A172 (cell line): ENCODE measurements at places on chromosomes 7 and 10.

GRCh38 chr10:99339077-99339476 lies 9.9 kb downstream of the CNNM1 start:
- DNase-seq = peak; percentile 12

GRCh38 chr10:533186-533585 lies 156.3 kb downstream of the DIP2C start:
- DNase-seq = no peak

GRCh38 chr10:86258499-86258898 lies 108.1 kb downstream of the GRID1 start:
- peak; percentile 22 for DNase-seq

DNA sequence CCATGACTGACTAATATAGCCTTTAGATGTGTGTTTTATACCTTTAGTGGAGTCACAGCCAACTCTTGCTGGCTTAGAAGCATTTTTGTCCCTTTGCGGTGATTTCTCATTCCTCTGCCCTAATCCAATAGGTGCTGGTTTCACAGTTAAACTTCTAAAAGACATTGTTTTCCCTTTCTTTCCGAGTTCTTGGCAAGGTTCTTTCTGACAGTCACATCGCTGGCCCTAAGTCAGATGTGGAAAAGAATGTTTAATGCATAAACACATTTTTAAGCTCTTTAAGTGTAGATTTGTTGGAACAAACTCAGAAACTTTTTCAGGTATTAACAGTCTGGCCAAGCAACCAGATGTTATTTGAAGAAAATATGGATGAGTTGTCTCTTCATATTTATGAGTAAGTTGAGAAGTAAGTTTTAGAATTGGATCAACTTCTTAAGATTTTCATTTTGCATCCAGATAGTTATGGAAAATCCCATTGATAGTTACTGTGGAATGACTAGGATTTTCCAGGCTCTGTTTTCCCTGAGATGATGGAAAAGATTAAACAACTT lies 4.1 kb downstream of the EPDR1 start:
- DNase-seq = no peak

GRCh38 chr7:39304668-39305405 lies 261.4 kb upstream of the YAE1 start:
- DNase-seq = peak; percentile 48

- DNase-seq = no peak
Observed at GRCh38 chr7:99393355-99394187, 14.8 kb downstream of the PDAP1 start.

DNA sequence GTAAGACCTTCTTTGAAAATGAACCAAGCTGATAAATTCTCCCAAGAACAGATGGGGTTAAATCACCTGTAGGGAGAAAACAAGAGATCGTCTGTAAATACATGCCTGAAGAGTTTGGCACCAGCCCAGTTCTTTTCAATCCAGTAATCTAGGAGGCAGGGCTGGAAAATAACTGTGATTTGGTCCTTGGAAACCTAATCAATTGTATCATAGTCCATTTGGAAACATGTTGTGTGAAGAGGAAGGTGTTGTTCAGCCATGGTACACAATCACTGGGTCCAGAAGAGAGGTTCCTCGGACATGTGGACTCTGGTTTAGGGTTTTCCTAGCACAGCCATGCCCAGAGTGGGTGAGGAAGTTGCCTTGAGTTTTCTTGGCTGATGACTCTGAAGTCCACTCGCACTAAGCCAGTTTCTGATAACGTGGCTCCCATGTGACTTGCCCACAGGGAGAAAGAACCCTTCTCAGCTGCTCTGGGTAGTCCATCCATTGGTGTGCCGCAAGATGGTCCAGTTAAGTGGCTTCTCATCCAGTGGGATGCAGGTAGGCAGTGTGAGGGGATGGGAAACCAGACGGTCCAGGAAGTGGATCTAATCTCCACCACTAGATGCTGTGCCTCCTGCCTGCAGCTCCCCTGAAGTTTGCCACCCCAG lies 5.1 kb downstream of the BLNK start:
- no peak for DNase-seq

DNA sequence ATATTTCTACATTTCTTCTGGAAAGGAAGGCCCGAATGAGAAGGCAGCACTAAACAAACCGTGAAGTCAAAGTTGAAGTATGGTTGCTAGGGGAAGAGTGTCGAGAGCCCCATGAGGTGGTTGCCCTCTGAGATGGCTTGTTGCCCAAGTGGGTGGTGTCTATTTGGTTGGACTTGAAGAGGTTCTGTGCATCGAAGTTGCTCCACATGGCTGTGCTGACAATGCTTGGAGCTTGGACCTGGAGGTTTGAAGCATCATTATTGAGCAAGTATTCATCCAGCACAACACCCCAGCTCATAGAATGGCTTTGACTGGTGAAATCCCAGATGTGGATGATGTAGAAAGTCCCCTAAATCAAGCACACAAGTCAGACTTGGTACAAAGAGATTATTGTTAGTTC lies 165.2 kb upstream of the CDCA7L start:
- DNase-seq = no peak

DNA sequence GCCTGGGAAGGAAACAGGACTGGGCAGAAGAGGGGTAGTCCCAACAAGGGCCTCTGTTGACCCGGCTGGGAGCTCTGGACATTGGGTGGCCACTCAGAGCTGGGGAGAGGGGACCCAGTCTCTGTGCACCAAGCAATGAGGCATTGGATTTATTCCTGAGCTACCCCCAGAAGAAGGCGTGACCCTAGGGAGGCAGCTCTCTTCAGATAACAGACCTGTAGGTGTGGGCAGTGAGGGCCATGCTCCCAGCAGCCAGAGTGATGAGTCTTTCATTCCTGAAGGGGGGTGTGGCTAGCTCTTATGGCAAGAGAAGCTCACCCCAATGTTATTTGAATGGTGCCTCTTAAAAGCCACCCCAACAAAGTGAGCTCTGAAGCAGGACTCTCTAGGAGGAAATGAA lies 20.4 kb downstream of the TEX36 start:
- peak; percentile 44 for DNase-seq

- no peak for DNase-seq
Observed at GRCh38 chr10:124511205-124512039, 49.8 kb downstream of the LHPP start.

DNA sequence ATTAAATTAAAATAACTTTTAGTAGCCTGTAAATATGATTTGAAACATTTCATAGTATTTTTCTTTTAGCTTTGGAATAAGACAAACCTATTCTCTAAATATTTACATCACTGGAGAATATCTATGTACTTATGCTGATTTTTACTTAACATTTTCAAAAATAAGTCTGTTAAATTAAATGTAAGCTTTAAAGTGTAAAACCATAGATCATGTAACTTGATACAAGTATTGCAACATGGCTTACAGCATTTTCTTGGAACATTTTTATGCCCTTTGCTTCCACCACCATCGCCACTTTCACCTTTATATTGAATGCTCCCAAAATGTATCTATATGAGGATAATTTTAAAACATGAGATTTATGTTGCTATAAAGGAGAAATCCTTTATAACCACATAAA lies 427.1 kb downstream of the GFRA1 start:
- DNase-seq = no peak

DNA sequence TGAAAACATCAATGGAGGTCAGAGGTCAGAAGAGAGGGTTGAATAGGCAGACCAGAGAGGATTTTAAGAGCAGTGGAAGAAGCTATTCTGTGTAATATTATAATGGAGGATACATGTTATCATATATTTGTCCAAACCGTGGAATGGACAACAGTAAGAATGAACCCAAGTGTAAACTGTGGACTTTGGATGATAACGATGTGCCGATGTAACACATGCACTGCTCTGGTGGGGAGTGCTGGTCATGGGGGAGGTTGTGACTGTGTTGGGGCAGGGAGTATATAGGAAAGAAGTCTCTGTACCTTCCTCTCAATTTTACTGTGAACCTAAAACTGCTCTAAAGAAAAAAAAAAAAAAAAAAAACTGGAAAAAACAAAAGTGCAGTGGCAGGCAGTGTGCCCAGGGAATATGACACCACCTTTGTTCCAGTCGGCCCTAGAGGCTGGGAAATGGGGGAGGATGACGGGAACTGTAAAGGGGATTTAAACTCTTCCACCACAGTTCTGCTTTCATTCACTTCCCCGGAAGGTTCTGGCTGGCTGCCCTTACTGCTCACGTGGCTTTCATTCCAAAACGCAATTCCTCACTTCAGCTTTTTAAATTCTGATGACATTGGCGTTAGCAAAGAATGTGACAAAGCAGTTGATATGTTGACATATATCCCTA lies 113.7 kb upstream of the ANKRD1 start:
- DNase-seq = peak; percentile 38

- DNase-seq = peak; percentile 25
Observed at GRCh38 chr7:876972-877311, 588 bp downstream of the GET4 start.

DNA sequence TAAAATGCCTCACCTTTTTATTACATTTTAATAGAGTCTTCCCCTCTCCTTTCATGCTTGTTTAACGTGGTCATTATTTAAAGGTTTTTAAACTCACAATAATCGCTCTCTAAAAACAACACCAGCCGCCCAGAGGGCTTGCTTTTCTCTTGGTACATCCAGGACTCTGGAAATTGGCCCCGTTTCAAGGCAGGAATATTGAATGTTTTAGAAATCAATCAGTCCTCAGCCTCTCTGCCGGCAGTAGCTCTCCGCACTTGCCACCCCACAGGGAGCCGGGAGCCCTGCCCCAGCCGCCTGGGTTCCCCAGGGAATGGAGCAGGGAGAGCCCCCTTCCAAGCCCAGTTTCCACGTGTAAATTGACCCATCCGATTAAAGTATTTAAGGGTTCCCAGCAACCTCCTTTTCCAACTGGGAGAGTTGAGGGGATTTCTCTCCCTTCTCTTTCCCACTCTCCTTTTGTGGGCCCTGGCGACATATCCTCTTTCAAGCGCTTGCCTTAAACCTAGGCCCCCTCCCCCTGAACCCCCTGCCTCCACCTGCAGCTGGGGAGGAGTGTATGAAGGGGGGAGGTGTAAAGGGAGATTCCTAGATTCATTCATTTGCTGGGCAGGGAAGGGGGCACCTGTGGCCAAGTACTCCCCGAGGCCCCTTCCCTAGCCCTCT lies 1.9 kb downstream of the FGF8 start:
- no peak for DNase-seq

DNA sequence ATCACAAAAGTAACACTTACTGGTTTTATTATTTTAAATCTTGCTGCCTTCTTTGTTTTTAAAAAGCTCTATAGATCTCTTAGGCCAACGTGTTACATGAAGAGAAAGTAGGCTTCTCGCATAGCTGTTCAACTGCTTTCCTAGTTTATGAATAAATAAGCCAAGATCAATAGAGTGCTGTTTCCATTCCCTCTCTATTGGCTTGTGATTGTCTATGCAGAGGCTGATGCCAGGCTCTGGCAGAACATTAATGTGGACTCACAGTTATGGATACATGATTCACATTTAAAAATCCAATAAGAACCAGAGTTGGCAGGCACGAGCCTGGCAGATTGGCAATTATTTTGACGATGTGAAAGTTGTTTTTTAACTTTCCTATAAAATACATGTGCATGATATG lies 137.5 kb downstream of the GNAT3 start:
- DNase-seq = no peak

- DNase-seq = no peak
Observed at GRCh38 chr10:16960551-16960950, 143.3 kb upstream of the RSU1 start.

GRCh38 chr7:129103561-129104324 lies 40.8 kb upstream of the TSPAN33 start:
- DNase-seq = no peak

DNA sequence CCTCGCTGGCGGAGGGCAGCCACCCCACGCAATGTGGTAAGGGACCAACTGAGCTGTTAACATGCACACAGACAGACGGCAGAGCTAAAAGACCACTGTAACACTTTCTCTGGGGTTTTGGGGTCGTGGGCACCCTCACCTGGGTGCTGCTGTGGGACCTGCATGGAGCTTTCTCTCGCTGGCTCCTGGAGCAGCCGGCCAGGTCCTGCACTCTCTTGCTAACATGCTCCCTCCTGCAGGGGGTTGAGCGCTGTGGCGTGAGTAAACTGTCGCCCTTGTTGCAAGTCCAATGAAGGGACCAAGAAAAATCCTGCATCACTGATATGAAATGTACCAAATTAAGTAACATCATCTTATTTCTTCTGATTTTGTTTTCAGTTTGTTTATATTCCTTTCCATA lies 92.0 kb downstream of the ADK start:
- no peak for DNase-seq

- DNase-seq = no peak
Observed at GRCh38 chr7:134761266-134761665, 18.2 kb upstream of the CALD1 start.

GRCh38 chr7:80235334-80235733 lies 100.7 kb downstream of the GNAI1 start:
- no peak for DNase-seq

DNA sequence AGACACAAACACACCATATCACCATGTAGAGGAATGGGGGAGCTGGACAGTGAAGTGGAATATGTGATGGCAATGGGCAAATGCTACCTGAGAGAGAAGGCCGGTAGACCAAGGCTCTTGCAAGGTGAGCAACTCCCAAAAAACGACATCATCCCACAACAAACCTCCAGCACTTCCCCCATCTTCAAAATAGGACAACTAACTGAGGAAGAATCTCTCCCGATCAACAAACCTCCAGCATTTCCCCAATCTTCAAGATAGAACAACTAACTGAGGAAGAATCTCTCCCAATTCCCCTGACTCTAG lies 387.2 kb downstream of the PARD3 start:
- DNase-seq = no peak

DNA sequence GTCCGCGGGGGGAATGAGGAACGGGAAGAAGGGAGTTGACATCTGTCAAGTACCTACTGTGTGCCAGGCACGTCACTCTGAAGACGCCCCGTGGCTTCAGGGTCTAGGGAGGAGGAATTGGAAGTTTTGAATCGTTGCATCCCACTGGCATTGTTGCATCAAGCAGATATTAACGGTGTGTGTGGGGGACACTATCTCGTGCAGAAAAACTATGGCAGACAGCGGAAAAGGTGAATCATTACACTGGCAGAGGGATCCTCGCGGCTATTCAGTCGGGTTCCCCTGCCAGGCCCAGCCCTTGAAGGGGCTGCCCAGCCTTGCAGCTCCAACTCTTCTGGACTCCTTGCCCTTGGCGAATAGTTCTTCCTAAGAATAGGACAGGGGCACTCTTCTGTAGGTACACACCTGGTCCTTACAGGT lies 1.0 kb upstream of the KIAA1549 start:
- DNase-seq = no peak

DNA sequence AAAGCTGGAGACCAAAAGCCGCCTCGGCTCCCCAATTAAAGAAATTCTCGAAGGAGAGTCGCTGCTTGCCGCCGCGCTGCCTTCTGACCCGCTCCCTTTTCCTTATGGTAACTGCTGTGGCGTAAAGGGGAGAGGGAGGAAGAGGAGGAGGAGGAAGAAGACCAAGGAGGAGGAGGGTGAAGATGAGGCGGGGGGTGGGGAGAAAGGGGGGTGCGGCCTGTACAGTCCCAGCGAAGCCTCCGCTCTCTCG lies 388 bp downstream of the CNOT4 start:
- DNase-seq = peak; percentile 73

- DNase-seq = peak; percentile 67
Observed at GRCh38 chr10:60114765-60115586, 208.6 kb upstream of the CCDC6 start.

- no peak for DNase-seq
Observed at GRCh38 chr10:13658871-13659685, 72.3 kb downstream of the PRPF18 start.

- DNase-seq = no peak
Observed at GRCh38 chr7:151128144-151128543, 39.4 kb downstream of the GBX1 start.

- DNase-seq = no peak
Observed at GRCh38 chr7:100208911-100209408, 10.8 kb upstream of the PVRIG start.

GRCh38 chr7:124085179-124085578 lies 52.3 kb upstream of the TMEM229A start:
- peak; percentile 23 for DNase-seq

GRCh38 chr7:45663965-45664633 lies 89.9 kb downstream of the ADCY1 start:
- DNase-seq = no peak
